ENCODE measurements at places on chromosomes 4 and X.

DNA sequence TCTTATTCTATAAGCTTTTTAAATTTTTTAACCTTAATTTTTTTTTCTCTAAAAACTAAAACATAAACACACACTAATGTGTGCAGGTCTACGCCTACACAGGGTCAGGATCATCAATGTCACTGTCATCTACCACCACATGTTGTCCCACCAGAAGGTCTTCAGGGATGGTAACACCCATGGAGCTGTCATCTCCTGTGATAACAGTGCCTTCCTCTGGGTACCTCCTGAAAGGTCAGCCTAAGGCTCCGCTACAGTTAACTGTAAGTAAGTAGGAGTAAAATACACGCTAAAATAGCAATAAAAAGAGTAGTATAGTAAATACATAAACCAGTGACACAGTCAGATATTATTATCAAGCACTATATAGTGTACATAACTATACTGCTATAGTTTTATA lies 45.9 kb upstream of the GPRIN3 start:
- DNase-seq, result no peak

- DNase-seq, result no peak
These were observed 10.1 kb downstream of the ANXA3 start for GRCh38 chr4:78561677-78562076.

DNA sequence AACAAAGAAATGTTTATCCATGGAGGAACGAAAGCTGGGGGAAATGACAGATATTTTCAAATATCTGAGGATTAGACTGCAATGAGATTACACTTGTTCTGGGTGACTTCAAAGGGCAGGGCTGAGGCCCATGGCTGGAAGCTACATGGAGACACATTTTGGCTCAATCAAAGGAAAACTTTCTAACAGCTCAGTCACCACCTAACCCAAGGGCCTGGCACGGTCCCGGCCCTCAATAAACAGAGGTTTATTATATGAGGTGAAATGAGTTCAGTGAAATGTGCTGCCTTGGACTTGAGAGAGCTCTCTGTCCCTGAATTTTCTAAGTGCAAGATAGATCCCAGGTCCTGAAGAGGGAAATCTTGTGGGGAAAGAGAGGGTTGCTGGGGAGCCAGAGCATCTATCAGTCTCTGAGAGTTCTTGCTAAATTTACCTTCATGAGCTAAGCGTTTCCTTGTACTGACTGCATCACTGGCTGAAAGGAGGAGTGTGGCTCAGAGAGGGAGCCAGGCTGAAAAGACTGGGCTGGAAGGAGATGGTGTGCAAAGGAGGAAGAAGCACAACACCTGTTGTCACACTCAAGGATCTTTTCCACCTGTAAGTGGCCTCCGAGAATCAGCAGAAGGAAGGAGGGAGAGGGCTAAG lies 2.0 kb upstream of the RIPPLY1 start:
- DNase-seq, result no peak

GRCh38 chrX:67781132-67781531 lies 237.3 kb downstream of the AR start:
- DNase-seq, result no peak

GRCh38 chrX:18883961-18884765 lies 99.8 kb downstream of the PHKA2 start:
- no peak for DNase-seq

- no peak for DNase-seq
These were observed 3.1 kb downstream of the SYAP1 start for GRCh38 chrX:16722481-16722880.

- DNase-seq, result no peak
These were observed 29.8 kb upstream of the CT47C1 start for GRCh38 chrX:119042996-119043395.

Measured in stimulated activated CD4-positive, alpha-beta T cell treated with anti-CD3 and anti-CD28 coated beads, TNF-alpha, amount 100 ng/mL, for 4 hours (primary cell).